ENCODE measurements at places on chromosomes 3 and 15. TPM values are rescaled to one million over a fixed set of nuclear protein-coding genes. Genes with fewer than 3 reads are reported as not detected.

DUOXA2 gene
- not detected for total RNA-seq

MYEF2 gene
- 4.4 TPM for total RNA-seq

ACP3 gene
- total RNA-seq: not detected

PLS1 gene
- total RNA-seq: 5.2 TPM

GMNC gene
- not detected for total RNA-seq

PIGZ gene
- total RNA-seq: 0.13 TPM

FBXW12 gene
- not detected for total RNA-seq

DNA sequence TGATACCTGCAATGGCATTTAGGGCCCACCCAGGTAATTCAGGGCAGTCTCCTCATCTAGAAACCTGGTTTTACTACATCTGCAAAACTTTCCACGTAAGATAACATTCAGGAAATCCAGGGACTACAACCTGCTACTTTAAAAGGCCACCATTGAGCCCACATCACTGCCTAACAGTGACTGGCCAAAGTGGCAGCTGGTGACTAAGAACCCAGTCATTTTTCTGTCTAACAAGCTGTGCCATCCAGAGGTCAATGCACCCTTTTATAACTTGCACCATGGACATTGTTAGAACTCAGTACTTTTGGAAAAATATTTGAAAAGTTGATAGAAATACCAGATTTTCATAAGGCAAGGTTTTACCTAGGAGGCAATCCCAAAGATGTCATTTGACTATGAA lies 492.4 kb downstream of the OTOL1 start:
- H3K4me3 ChIP-seq: no peak overlapping the region
- no peaks in the 10 kb centered on the region for H3K36me3 ChIP-seq
- no peak for DNase-seq
- no peaks in the 10 kb centered on the region for H3K4me1 ChIP-seq
- H3K27ac ChIP-seq: no peak overlapping the region

GRCh38 chr3:66029443-66029842 lies 9.3 kb downstream of the MAGI1 start:
- no peak overlapping the region for H3K4me3 ChIP-seq
- H3K36me3 ChIP-seq: no peaks in the 10 kb centered on the region
- no peaks in the 10 kb centered on the region for H3K27me3 ChIP-seq
- no peak overlapping the region for H3K27ac ChIP-seq

DNA sequence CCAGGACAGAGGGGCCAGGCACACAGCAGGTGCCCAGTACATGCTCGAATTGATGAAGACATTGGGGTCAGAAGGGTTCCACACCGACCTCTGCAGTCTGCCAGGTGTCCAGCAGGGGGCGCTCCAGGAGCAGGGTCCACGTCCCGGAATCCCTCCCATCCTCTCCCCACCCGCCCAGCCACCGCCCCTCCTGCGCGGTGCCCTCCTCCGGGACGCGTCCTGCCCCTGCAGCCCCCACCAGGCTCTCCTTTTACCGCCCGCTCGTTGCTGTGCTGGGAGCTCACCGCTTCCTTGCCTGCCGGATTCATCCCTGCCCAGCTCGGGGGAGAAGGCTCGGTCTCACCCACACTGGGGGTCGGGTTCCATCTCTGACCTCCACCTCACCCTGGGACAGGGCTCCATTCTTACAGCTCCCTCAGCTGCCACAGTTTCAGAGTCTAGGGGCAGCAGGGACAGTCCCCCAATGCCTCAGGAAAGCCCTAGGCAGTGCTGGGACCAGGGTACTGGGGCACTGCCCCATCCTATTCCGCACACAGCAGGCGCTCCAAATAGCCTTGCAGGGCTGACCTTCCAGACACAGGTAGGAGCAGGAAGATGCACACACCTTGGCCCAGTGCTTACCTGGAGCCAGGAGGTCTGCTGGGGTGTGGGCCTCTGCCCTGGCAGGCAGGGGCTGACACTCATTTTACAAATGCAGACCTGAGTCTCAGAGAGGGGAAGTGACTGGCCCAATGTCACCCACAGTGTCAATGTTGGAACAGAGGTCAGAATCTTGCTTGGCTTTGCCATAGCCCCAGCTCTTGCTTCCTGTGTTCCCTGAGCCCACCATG lies 31.0 kb downstream of the GRIP2 start:
- H3K27me3 ChIP-seq: no peaks in the 10 kb centered on the region
- H3K36me3 ChIP-seq: no peaks in the 10 kb centered on the region
- H3K4me1 ChIP-seq: peaks cover 6% of the 10 kb centered on the region
- no peak overlapping the region for H3K27ac ChIP-seq
- no peak overlapping the region for H3K4me3 ChIP-seq

DNA sequence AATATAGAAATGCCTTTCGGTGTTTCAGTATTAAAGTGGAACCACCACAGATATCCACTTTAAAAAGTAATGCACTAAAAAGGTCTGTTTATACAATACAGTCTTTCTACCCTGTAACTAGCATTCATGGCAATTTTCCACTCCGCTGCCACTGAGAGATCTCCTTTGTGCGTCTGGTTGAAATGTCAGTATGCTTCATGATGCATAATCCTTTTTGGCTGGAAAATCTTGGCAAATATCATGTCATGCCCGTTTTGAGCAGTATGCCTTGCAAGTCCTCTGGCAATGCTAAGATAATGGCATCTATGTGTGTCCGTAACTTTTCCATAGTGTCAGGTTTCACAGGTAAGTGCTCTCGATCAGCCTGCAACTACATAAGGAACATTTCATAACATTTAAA lies 30.8 kb upstream of the ARF4 start:
- no peaks in the 10 kb centered on the region for H3K27me3 ChIP-seq
- no peak overlapping the region for H3K4me3 ChIP-seq
- no peak for DNase-seq
- peaks cover 48% of the 10 kb centered on the region for H3K36me3 ChIP-seq

DNA sequence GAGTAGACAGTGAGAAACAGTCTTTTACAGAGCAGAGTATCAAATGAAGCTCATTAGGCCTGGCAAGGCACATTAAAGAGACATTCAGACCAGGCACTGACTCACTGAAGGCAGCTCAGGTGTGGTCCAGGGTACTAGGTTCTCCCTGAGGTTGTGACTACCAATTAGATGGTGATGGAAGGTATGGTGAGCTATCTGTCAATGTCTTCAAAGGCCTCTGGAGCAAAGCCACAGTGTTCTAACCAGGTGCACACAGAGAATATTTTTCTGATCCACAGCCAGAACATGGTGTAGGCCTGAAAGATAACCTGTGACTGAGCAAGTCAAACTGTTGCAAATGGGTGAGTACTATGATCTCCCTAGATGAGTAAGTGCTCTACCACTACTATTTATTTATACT lies 51.5 kb downstream of the EOMES start:
- no peak overlapping the region for H3K27ac ChIP-seq
- H3K27me3 ChIP-seq: no peaks in the 10 kb centered on the region
- no peak overlapping the region for H3K4me3 ChIP-seq

GRCh38 chr15:82176542-82176941 lies 86.0 kb downstream of the EFL1 start:
- no peak overlapping the region for H3K27ac ChIP-seq
- no peak overlapping the region for H3K4me3 ChIP-seq
- H3K36me3 ChIP-seq: no peaks in the 10 kb centered on the region
- H3K27me3 ChIP-seq: no peaks in the 10 kb centered on the region
- DNase-seq: no peak
- H3K4me1 ChIP-seq: peaks cover 23% of the 10 kb centered on the region

DNA sequence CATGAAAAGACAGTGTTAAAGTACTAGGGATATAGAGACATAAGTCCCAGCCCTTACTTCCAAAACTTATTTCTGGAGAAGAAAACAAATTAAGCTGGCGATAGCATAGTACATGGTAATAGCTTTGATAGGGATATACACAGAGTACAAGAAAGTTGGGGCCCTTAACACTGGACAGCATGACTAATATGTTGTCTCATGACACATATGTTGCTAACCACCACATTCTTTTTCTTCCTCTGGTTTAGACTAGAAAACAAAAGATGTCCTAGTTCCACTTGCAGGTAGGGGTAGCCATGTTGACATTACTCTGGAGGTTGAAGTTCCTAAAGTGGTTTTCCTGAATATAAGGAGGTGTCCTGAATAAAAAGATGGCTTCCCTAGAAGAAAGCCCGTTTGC lies 75.3 kb downstream of the RFX7 start:
- peaks cover 6% of the 10 kb centered on the region for H3K4me1 ChIP-seq
- no peak overlapping the region for H3K27ac ChIP-seq
- H3K4me3 ChIP-seq: no peak overlapping the region

GRCh38 chr15:94580211-94580885 lies 349.0 kb downstream of the MCTP2 start:
- H3K4me3 ChIP-seq: no peak overlapping the region
- H3K27ac ChIP-seq: no peak overlapping the region
- no peaks in the 10 kb centered on the region for H3K27me3 ChIP-seq
- DNase-seq: no peak
- no peaks in the 10 kb centered on the region for H3K36me3 ChIP-seq
- H3K4me1 ChIP-seq: no peaks in the 10 kb centered on the region

DNA sequence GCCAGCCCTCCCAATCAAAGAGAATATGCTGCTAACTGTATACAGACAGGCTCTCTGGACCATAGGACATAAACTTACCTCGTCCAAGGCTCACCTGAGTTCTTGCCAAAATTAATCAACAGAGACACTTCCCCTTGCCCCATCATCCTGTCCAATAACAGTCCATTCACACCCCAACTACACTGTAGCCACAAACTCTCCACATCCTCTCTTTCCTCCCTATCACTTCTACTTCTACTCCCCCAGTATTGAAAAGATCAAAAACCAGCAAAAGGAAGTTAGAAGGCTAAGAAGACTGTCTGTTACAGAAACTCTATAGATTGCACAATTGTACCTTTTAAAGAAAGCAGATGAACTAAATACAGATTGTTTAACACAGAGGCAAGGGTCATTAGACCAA lies 133.5 kb upstream of the STT3B start:
- H3K4me1 ChIP-seq: no peaks in the 10 kb centered on the region
- no peak overlapping the region for H3K4me3 ChIP-seq
- DNase-seq: no peak
- no peak overlapping the region for H3K27ac ChIP-seq

- H3K36me3 ChIP-seq: no peaks in the 10 kb centered on the region
- no peak for DNase-seq
- peaks cover 7% of the 10 kb centered on the region for H3K27me3 ChIP-seq
- no peaks in the 10 kb centered on the region for H3K4me1 ChIP-seq
Observed at GRCh38 chr15:74144153-74144775, 13.9 kb downstream of the ISLR2 start.

DNA sequence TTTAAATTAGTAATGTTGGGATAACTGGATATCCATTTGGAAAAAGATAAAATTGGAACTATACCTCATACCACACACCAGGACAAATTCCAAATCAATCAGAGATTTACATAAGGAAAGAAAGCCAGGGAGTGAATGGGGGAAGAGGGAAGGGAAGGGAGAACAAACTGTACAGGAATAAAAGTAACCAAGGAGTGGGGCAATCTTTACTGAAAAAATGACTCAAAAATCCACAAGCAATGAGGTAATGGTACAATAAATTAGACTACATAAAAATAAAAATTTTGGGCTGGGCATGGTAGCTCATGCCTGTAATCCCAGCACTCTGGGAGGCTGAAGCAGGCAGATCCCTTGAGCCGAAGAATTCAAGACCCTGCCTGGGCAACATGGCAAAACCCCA lies 82.6 kb downstream of the MLH1 start:
- no peak for DNase-seq
- no peak overlapping the region for H3K27ac ChIP-seq
- H3K4me1 ChIP-seq: peaks cover 43% of the 10 kb centered on the region
- H3K4me3 ChIP-seq: no peak overlapping the region
- peaks cover 47% of the 10 kb centered on the region for H3K36me3 ChIP-seq

DNA sequence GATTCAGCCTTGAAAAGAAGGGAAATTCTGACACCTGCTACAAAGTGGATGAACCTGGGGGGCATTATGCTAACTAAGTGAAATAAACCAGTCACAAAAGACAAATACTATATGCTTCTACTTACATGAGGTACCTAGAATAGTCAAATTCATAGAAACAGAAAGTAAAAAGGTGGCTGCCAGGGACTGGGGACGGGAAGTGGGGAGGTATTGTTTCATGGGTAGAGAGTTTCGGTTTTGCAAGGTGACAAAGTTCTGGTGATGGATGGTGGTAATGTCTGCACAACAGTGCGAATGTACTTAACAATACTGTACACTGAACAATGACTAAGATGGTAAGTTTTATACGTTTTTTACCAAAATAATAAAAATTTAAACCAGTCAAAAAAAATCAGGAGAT lies 4.8 kb downstream of the IDH2 start:
- no peaks in the 10 kb centered on the region for H3K27me3 ChIP-seq
- no peak for DNase-seq
- no peak overlapping the region for H3K4me3 ChIP-seq
- peaks cover 19% of the 10 kb centered on the region for H3K4me1 ChIP-seq
- peaks cover 6% of the 10 kb centered on the region for H3K36me3 ChIP-seq

GRCh38 chr3:115843206-115843605 lies 219.9 kb downstream of the GAP43 start:
- H3K36me3 ChIP-seq: no peaks in the 10 kb centered on the region
- no peaks in the 10 kb centered on the region for H3K4me1 ChIP-seq
- no peak for DNase-seq
- H3K27ac ChIP-seq: no peak overlapping the region

DNA sequence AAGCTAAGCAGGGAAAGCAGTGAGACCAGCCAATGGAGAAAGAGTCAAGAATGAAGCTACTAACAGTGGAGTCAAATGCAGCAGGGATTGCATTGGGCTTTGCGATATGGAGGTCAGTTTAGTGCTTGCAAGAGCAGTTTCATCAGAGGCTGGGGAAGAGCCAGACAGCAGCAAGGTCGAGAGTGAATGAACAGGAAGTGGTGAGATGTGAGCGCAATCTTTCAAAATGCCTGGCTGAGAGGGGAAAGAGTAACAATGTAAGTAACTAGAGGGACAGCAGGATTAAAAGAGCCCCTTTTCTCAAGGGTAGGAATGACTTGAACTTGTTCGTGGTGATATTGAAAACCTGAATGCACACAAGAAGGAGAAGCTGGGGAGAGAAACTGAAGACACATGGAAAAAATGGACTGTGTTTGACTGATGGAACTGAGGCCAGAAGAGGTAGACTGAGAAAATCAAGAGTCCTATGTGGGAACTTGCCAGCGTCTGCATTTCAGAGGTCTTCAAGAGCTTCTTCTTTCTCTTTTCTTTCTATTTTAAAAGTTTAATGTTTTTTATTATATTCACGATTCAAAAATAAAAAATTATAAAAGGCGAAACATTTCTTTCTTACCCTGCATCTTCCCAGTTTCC lies 30.6 kb upstream of the GPR160 start:
- H3K27ac ChIP-seq: no peak overlapping the region
- no peak for DNase-seq
- H3K27me3 ChIP-seq: no peaks in the 10 kb centered on the region
- H3K36me3 ChIP-seq: no peaks in the 10 kb centered on the region
- no peak overlapping the region for H3K4me3 ChIP-seq

GRCh38 chr3:138890555-138891187 lies 55.9 kb upstream of the PIK3CB start:
- H3K4me1 ChIP-seq: peaks cover 6% of the 10 kb centered on the region
- H3K27ac ChIP-seq: peak overlapping the region; percentile 31
- H3K36me3 ChIP-seq: no peaks in the 10 kb centered on the region
